Neural progenitor cell (in vitro differentiated cells): ENCODE measurements at places on chromosomes 7 and 10.

GRCh38 chr10:16952610-16953009 lies 135.4 kb upstream of the RSU1 start:
- peak; percentile 23 for DNase-seq

- no peak for DNase-seq
These were observed 9.7 kb downstream of the MXI1 start for GRCh38 chr10:110216942-110217661.

DNA sequence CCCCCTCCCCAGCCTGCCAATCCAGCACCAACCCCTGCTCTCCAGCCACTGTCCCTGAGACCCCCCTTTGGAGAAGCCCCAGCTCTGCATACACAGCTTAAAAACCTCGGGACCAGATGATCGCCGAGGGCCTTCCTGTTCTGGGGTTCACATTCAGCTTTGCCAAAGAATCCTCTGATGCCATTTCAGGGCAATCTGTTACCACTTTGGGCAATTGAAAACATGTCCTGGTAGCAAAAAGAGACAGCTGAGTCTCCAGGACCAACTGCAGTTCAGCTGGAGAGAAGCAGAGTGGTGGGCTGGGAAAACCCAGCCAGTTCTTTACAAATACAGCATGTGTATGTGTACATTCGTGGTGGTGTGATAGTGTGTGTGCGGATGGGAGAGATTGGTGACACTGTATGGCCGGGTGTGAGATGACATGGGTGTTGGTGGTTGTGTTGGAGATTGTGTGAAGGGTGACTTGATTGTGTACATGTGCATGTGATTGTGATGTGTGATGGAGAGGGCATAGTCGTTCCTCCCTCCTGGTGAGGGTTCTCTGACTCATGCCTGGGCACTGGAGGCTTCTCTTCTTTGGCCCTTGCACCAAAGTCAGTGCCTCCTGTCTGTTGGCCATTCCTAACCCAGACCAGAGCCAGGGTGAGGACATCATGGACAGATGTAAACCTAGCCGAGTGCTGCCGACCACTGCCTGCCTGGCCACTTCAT lies 48.5 kb upstream of the AQP1 start:
- DNase-seq: no peak

- DNase-seq: peak; percentile 43
These were observed 31.9 kb upstream of the AGBL3 start for GRCh38 chr7:134954197-134955082.

- DNase-seq: no peak
These were observed 263.2 kb upstream of the C7orf33 start for GRCh38 chr7:148327379-148327778.

- no peak for DNase-seq
These were observed 95.0 kb downstream of the VPS50 start for GRCh38 chr7:93327006-93327633.

- no peak for DNase-seq
These were observed 115.8 kb downstream of the PLXDC2 start for GRCh38 chr10:19931894-19932590.
